HT-29 (cell line): ENCODE measurements at places on chromosomes 5 and 9. TPM values are rescaled to one million over a fixed set of nuclear protein-coding genes. Genes with fewer than 3 reads are reported as not detected.

DNA sequence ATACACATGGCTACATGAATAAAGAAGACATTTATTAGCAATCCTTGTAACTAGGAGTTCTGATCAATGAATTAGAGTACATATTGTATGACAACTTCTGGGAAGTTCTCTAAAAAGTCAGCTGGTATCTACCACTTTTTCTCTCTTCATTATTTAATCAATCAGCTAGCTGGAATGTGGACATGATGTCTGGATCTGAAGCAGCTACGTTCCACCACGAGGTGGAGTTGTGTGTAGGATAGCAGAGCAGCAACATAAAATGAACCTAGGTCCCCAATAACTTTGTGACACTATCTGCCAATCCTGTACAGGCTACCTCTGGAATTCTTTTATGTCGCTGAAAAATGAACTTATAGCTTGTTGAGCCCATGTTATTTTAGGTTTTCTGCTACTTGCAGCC, 32.9 kb upstream of the ENTREP1 start:
- peak; percentile 56 for DNase-seq

DNA sequence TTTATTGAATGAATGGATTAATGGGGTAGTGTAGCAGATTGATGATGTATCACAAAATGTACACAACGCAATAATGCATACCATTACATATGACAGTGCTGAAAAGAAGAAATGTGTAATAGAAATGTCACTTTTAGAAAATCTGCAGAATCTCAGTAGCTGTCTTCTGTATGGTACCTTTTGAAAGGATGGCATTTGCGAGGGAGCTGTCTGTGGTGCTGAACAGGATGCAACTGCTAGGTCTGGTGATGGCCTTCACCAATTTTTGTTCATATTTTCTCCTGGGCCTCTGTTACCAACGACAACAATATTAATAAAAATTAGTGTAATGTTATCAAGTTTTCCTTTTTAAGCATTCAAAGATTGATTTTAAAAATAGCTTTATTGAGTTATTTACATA, 36.2 kb upstream of the OTULIN start:
- DNase-seq: peak; percentile 79

- peak; percentile 28 for DNase-seq
Measured at GRCh38 chr5:156051972-156052371, 275.0 kb upstream of the SGCD start.

GRCh38 chr5:109324931-109325330, 84.8 kb downstream of the PJA2 start:
- no peak for DNase-seq

DNA sequence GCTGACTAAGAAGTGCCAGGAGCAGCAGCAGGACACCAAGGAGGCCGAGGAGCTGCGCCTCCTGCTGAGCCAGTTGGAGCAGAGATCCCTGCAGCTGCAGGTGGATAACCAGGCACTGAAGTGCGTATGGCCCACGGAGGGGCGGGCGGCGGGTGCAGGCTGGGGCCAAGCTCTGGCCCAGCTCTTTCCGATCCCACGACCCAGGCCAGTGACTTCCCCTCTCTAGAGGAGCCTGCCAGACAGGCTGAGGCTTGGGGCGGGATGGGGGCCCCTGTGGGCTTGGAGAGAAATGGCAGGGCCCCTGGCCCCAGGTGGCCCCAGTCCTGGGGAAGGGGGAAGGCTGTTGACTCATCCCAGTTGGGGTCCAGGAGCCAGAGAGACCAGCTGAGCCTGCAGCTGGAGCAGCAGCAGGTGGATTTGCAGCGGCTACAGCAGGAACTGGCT, 3.6 kb downstream of the PTRH1 start:
- no peak for DNase-seq

- DNase-seq: no peak
Measured at GRCh38 chr9:38527503-38527902, 92.9 kb downstream of the ANKRD18A start.

- no peak for DNase-seq
Measured at GRCh38 chr9:75198436-75198835, 110.1 kb downstream of the OSTF1 start.

GRCh38 chr5:131906668-131907067, 38.8 kb downstream of the MEIKIN start:
- DNase-seq: no peak

DNA sequence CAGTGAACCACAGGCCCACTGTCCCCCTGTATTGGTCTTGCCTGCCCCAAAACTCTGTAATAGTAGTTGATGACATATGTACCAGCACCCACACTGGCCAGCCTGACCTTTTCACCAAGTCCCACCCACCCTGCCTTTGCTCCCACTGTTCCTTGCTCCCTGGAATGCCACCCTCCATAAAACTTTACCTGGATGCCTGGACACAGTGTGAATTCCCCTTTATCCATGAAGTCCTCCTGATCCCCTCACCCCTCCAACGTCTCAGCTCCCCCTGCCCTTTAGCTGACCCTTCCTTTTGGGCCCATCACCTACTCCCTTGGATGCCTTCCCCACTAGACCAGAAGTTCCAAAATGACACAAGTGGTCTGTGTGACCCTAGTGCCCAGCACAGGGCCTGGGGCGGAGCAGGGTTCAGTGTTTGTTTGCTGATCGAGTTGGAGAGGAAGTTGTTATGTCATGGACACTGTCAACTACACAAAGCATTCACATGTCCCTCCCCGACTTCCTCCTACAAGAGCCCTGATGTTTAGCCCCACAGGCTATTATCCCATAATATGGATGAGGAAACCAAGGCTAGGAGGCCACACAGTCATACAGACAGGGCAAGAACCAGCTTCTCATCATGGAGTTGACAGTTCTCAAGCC, 16.1 kb downstream of the AMBP start:
- no peak for DNase-seq

DNA sequence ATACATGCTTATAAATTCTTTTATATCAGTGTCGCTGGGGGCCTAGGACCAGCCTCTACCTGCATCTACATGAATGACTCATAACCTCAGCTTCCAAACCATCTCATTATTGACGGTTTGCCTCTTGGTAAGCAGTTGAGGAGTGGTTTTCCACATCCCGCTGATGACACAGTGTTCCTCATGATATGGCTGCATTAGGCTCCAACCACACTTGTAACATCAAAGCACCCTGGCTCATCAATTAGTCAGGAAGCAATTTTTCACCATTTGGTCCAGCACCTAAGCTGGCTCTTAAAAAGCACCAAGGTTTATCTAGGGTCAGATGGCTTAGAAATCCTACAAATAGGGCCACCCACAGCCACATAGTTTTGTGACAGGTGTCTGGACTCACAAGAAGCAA, 402.4 kb downstream of the ARHGEF28 start:
- no peak for DNase-seq

GRCh38 chr9:93668261-93668871, 92.0 kb downstream of the PHF2 start:
- no peak for DNase-seq

DNA sequence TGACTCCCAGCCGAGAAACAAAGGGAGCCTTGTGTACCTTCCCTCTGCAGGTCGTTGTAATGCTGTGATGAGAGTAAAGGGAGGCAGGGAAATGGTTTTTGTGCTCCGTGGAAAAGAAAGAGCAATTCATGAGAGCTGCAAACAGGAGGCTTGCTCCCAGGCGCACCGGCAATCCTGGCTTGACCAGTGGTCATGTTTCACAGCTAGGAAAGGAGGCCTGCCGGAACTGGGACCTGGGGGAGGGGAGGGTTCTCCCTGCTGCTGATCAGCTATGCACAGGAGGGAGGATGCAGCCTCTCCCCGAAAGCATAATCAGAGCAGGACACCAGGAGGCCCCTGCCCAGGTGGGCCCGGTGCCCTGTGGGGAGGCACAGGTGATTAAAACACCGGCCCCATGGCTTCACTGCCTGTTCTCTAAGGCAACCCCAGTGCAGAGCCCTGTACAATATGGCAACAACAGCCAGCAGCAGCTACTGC, 131.3 kb downstream of the ZDHHC21 start:
- no peak for DNase-seq

CCNO gene
- 12.4 and 13.0 TPM in 2 replicates for total RNA-seq

DNA sequence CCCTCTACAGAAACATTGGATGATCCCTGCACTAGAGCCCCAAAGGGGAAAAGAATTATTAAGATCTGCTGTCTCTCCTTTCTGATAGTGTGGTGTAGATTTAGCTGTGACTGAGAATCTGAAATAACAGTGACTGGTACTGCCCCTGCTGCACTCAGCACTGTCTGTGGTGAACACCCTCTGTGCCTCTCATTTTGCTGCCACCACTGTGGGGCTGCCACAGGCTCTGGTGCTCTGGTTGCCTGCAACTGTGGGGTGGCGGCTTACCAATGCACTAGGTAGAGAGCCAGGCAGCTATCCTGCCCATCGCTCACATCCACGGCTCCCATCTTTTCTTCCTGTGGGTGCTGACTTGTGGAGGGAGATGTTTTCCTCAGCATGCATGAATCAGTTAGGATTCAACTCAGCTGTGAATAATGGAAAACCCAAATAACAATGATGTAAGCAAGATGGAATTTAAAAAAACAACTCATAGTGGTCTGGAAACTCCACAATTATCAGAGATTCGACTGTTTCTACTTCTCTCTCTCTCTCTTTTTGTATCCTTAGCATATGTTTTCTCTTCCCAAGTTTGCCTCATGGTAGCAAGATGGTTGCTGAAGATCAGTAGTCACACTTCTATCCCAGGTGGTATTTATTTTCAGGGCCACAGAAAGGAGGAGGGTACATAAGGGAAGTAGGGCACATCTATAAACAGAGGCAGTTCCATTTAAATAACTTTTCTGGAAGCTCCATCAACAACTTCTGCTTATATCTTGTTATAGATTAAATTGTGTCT, 99.8 kb upstream of the DAP start:
- DNase-seq: no peak

LCN1 gene
- total RNA-seq: not detected in 2 replicates

GRCh38 chr5:96706433-96707111, 44.4 kb downstream of the CAST start:
- no peak for DNase-seq

CCL27 gene
- not detected in 2 replicates for total RNA-seq

CARD6 gene
- 1.2 and 1.3 TPM in 2 replicates for total RNA-seq

ZNF346 gene
- 15.9 TPM in 2 replicates for total RNA-seq

DNA sequence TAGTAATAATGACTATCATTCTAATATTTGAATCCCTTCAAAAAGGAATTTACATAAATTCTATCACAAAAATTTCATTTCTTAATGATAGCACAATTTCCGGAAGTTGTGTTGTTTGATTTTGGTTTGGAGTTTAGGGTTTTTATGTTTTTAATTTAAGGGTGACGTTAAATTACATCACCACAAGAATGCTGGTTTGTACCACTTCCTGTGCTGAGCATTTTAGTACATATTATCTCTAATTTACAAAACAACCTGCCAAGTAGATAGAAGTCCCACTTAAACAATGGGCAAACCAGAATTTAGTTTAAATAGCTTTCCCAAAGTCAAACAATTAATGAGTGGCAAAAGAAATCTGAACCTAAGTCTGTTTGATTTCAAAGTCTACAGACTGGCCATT, 63.4 kb downstream of the DENND1A start:
- DNase-seq: no peak

GRCh38 chr5:170874017-170874416, 12.2 kb downstream of the RANBP17 start:
- no peak for DNase-seq

ZDHHC11 gene
- 23.2 and 43.4 TPM in 2 replicates for total RNA-seq

HAPLN1 gene
- not detected in 2 replicates for total RNA-seq

GRCh38 chr9:126261584-126262356, 64.9 kb upstream of the MVB12B start:
- no peak for DNase-seq

IFNK gene
- total RNA-seq: not detected in 2 replicates

- DNase-seq: peak; percentile 94
Measured at GRCh38 chr9:137083394-137084004, 3.3 kb upstream of the MAN1B1 start.

SPINK7 gene
- total RNA-seq: not detected in 2 replicates

PCDHA9 gene
- not detected in 2 replicates for total RNA-seq

NUTM2F gene
- total RNA-seq: not detected in 2 replicates

DNA sequence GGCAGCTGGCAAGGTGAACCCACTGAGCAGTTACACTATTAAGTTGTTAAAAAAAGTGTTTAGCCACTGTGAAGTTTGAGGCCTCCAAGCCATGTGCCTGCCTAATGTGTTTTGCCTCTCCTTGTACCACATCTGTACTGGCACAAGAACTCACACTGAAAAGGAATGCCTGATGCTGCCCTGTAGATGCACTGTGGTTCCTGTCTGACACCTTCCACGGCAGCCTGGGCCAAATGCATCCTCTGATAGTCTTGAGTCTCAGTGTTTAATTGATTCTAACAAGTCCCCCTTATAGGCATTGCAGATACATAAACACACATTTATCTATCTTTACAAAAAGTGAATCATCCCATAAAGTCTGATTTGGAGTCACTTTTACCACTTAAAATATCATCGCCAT, 169.9 kb downstream of the TTC39B start:
- no peak for DNase-seq

CDKN2B gene
- total RNA-seq: 13.0 and 24.8 TPM in 2 replicates

DNA sequence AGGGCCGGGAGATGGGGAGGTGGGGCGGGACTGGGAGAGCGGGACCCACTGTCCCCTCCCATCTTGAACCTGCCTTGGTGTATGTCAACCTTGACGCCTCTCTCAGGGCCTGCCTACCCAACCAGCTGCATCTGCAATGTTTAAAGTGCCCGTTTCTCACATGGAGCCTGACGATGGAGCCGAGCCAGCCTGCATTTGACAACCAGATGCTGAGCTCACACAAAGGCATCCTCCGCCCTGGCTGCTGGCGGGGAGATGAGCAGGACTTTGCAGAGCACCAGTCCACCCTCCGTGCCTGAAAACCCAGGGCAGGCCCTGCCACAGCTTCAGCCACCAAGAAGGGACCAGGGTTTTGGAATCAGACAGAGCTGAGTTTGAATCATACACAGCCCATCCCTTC, 141.1 kb upstream of the SMIM23 start:
- no peak for DNase-seq

- DNase-seq: no peak
Measured at GRCh38 chr9:136194540-136194939, 10.4 kb downstream of the LHX3 start.

NOXA1 gene
- total RNA-seq: 1.5 and 3.7 TPM in 2 replicates

GRCh38 chr5:88248743-88249540, 19.7 kb downstream of the TMEM161B start:
- DNase-seq: no peak

- no peak for DNase-seq
Measured at GRCh38 chr5:155989879-155990278, 337.1 kb upstream of the SGCD start.

GRCh38 chr5:77294185-77294584, 83.7 kb downstream of the PDE8B start:
- DNase-seq: no peak
